Fibroblast of skin of left quadriceps (primary cell): ENCODE measurements at places on chromosomes 6 and 20.

GRCh38 chr6:100096341-100096740, 102.3 kb upstream of the MCHR2 start:
- DNase-seq, result no peak

GRCh38 chr6:92169506-92169905, 1249.9 kb downstream of the EPHA7 start:
- DNase-seq, result no peak

- peak; percentile 11 for DNase-seq
These were observed 29.0 kb downstream of the RTN4IP1 start for GRCh38 chr6:106600329-106600728.

DNA sequence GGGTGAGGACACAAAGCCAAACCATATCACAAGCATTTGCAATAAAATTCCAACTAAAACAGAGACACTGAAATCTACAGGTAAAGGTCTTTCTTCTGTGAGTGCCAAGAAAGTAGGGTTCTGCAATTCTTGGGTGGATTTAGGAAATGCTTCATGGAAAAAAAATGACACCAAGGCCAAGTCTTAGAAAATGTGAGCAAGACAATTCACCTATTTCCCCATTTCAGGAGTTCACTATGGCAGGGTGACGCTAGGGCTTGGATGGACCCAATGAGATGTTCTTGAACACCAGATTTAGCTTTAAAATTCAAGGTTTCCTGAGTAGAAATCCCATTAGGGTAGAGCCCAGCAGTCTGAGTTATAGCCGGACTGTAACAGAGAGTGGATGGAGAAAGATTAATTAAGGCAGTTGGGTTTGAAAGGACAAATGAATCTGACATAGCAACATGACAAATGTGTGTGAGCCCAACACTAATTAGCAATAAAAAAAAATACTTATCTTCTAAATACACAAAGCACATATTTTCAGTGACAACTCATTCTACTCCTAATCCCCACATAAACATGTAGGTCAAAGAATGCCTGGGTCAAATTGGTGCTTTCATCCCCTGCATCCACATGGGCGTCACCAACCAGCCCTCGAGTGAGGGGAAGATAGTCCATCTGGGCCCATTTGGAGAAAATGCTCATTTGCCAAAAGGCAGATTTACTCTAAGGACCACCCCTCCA, 180.4 kb upstream of the JARID2 start:
- peak; percentile 55 for DNase-seq

DNA sequence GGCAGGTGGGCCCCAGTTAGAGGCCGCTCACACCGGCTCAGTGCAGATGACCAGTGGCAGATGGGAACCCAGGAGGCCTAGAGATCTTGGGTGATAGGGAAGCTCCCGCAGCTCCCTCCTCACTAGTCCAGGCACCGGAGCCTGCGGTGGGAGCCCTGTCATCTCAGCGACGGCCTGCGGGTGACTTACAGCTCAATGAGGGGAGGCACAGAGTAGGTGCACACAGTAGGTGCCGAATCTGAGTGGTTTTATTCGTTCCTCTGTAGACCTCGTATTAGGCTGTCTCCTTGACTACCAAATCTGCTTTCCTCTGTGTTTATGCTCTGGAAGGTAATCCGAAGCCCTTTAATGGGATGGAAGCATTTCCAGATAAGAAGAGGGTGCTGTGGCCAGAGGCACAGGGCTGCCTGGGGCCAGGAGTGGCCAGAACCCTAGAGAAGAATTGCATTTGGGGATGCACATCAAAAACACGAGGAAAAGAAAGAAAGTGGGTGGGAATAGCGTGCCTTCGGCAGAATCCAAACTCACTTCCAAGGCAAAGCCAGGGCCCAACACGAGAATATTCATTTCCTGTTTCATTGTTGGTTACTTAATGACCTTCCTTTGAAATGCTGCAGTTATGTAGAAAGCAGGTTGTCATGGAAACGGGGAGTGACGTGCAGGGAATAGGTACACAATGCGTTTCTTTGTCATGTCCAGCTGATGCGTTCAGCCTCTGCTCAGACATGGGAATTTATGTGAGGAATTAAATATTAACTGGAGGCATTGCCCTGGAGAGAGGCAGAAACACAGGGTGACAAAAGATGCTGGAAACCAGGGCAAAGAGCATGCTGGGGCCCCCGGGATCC, 24.7 kb downstream of the MYT1 start:
- DNase-seq, result no peak

GRCh38 chr6:81842254-81842653, 89.8 kb upstream of the TENT5A start:
- no peak for DNase-seq

GRCh38 chr20:46343348-46343974, 35.2 kb upstream of the CDH22 start:
- DNase-seq, result no peak
